ENCODE measurements at places on chromosomes 12 and 14. TPM values are rescaled to one million over a fixed set of nuclear protein-coding genes. Genes with fewer than 3 reads are reported as not detected.

Gene TMEM229B
- total RNA-seq, result 0.50 TPM

Gene HOXC12
- under 0.01 TPM for total RNA-seq

Gene PAX9
- 3.7 TPM for total RNA-seq

Gene LIN7A
- total RNA-seq, result not detected

Gene EPYC
- not detected for total RNA-seq

Gene MRPS35
- 36.9 TPM for total RNA-seq

Gene SYT1
- total RNA-seq, result 20.6 TPM

Gene TAS2R31
- 2.0 TPM for total RNA-seq

Gene GLT1D1
- total RNA-seq, result not detected
